ENCODE measurements at places on chromosomes 1 and 21. TPM values are rescaled to one million over a fixed set of nuclear protein-coding genes. Genes with fewer than 3 reads are reported as not detected.

The CNN3 gene
- 498 TPM for total RNA-seq

DNA sequence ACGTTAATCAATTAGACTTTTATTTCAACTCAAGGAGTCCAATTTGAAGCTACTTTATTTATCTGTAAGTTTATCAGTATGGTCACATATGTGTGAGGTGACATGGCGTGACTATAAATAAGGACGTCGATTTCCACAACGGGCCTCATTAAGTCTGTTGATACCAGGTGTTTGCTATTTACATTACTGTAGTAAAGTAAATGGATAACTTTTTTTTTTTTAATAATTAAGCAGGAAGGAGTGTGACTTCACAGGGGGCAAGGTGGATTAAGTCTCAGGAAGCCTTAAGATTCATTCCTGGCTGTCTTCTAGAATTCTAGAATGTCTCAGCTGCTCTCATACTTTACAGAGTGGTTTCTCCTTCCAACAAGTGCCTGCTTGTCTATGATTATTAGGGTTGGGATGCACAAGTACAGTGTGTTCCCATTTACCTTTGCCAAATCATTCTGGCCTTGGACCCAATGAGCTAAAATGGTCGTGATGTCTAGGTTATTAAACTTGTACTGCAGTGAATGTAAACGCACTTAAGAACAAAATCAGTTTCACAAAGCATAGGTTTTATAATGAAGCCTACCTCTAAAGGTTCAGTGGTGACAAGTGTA lies 15.5 kb downstream of the MAP3K7CL start:
- DNase-seq: no peak

DNA sequence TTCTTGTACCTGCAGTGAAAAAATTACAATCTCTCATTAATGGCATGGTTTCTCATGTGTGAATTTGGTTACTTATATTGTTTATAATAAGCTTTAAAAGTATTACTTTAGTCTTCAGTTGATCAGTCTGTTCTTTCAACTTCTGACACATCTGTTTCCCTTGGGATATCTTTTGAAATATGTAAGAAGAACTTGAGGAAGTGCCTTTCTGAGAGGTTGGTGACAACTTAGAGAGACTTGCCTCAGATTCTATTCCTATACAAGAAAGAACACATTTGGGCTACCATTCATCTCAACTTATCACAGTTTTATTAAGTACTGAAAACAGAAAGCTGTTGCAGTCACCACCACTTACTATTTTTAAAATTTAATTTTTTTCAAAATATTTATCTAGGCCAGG lies 8.1 kb downstream of the AKNAD1 start:
- no peak for DNase-seq

The LIN28A gene
- total RNA-seq: not detected

- no peak for DNase-seq
Observed at GRCh38 chr1:195898373-195898772, 709.9 kb downstream of the KCNT2 start.

GRCh38 chr1:35947547-35947946 lies 16.6 kb downstream of the AGO3 start:
- no peak for DNase-seq

DNA sequence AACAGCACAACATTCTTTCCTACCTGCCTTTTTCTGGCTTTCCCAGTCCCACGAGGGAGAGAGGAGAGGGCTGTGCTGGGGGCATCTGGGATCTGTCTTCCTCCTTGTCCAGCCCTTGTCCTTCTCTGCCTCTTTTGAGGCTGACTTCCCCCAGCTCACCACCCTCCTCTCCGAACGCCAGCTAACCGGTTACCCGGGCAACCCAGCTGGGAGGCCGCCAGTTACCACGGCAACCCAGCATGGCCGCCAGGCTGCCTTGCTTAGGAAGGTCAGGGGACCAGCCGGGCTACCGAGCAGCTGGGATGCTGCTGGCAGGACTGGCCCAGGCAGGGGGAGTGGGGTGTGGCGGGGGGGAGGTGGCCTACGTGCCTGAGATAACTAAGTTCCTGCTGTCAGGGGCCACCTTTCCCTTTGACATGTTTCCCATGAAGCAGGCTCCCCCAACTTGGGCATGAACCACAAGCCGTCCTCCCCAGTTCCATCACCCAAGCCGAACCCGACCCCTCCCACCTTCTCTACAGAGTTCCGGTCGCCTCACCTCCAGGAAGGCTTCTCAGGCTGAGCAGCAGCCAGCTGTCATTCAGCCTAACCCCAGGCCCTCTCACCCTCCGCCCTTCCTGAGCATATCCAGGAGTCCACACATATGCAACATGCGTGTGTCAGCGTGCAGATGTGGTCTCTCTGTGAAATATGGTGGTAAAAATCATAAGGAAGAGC lies 8.7 kb downstream of the PLEKHA6 start:
- DNase-seq: peak; percentile 41

- DNase-seq: no peak
Observed at GRCh38 chr1:151325646-151326429, 1.4 kb downstream of the PI4KB start.

The FAM72C gene
- total RNA-seq: 0.38 TPM

The NFASC gene
- under 0.01 TPM for total RNA-seq

The LIPI gene
- total RNA-seq: not detected

- no peak for DNase-seq
Observed at GRCh38 chr1:161908264-161908663, 115.4 kb downstream of the OLFML2B start.

All from dermis microvascular lymphatic vessel endothelial cell (primary cell).